ENCODE measurements at places on chromosomes 7 and 10.

DNA sequence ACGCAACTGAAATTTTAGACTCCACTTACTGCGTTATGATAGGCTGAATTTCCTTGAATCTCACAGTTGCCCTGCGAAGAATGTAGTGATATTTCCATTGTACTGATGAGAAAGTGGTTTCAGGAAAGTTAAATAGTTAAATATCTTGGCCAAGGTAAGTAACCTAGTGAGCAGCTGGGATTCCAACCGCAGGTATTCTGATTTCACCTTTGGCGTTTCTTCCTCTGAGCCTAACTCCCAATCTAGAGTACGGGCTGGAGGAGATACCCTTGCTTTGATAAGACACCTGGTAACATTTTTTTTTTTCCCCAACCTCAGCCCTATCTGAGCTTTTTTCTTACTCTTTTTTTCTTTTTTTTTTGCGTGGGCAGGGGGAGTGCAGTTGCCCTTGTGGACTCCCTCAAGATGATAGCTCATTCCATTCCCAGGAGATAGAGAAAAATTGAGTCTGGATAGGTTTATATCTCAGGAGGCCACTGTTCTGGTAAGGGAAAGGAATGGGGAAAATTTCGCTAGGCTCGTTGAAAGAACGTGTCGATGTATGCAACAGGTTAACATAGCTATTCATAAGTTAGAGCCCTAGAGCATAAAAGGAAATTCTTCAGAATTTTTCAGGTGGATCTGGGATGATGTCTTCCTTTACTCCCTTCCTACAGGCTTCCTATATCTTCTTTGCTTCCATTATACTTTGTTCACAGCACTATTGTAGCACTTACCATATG, 3.1 kb upstream of the TAS2R38 start:
- DNase-seq = no peak

DNA sequence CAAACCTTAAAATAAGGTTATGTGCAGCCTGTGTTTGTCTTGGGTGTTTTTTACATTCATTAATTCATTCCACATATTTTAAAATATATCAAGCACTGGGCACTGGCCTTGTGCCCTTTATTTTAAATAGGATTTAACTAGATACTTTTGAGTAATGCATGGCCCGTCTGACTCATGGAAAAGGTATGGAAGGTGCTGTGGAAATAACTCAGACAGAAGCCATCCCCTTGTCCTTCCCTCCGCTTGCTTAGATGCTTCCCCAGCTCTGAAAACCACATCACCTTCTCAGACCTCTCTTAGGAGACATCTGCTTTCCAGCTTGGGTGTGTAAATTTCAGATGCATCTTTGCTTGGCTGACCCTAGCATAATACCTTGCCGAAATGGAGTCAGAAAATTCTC, 30.5 kb downstream of the SLC18A2 start:
- DNase-seq = peak; percentile 2

- DNase-seq = no peak
Measured at GRCh38 chr7:135991906-135992305, 14.7 kb upstream of the MTPN start.

DNA sequence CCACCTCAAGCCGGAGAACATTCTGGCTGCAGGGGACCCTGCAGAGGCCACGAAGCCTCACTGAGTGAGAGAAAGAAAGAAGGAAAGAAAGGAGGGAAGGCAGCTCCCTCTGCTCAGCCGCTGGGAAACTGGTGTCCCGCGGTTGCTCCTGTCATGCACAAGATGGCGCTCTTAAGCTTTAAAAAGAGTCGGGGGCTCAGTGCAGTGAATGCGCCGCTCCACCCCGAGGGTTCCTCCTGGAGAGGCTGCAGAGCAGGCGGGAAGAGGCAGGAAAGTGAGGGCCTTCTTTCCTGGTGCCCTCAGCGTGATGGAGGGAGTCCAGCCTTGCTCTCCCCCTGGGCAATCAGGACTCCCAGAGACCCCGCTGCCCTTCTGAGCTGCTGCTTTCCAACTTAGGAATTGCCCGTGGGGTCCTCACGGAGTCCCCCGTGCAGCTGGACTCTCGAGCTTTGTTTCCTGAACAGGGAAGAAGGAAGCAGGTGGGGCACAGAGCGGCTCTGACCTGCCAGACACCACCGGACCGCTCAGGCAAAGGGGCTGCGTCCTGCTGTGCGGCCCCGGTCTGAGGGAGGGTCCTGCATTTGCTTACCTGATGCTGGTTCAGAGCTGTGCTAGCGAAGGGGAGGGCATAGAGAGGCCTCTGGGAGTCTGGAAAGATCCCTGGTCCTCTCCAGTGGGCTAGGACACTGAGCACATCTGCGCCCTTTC, 141.9 kb upstream of the MKI67 start:
- DNase-seq = no peak

GRCh38 chr10:31134311-31134952, 102.8 kb upstream of the ZNF438 start:
- peak; percentile 39 for DNase-seq

- no peak for DNase-seq
Measured at GRCh38 chr7:124452186-124452585, 313.4 kb downstream of the GPR37 start.

- no peak for DNase-seq
Measured at GRCh38 chr10:89534826-89535166, 598 bp downstream of the SLC16A12 start.

DNA sequence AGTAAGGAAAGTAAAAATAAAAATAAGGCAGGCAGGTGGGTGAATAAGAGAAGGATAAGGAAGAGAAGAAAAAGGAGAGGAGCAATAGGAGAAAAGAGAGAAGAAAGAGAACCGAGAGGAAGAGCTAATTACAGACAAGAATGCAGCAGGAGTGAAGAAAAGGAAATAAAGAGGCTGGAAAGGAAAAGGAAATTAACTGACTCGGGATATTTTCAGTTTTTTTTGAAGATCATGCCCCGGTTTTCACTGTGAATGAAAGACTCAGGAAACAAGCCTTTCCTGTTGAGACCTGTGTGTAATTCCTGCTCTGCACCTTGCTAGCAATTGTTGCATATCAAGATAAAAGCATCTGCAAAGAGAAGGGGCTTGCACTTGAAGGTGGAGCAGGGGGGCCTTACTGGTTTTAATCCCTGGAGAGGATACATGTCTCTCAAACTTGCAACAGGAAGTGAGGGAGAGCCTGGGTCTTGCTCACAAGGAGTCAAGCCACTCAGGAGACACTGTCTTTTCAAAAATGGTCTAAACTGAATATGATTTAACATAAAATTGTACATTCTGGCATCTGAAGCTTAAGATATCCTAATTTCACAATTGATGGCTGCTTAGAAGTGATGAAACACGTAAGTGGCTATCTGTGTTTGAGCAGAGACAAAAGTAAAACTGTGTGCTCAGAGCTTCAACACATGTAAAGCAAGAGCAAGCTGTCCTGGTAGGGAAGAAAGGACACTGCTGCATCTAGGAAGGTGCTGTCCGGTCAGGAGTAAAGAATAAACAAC, 157.6 kb downstream of the FAM107B start:
- no peak for DNase-seq

DNA sequence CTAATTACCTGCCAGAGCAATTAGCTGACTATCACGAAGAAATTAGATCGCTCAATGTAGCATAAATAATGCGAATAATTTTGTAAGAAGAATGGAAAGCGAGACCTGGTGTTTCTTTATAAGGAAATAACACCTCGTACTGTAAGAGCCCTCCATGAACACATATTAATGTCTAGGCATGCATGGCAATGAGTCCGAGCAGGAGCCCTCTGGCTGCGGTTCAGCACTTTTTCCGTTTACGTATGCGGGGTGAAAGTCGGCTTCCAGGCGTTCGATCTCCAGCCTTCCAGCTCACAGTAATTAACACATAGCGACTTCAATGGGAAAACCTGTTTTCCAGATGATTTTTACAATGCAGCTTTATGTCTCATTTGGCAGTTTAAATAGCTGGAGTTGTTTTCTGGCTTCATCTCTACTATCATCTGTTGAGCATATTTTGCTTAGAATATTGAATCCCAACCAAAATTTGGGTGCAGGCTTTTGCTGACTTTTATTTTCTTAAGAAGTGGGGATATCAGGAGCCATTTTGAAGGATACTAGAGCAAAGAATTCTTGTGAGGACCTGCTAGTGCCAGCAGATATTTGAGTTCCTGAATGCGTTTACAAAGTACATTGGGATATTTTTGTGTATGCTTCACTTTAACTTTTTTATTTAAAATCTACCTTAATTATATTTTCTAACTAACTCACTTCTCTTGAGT, 7.2 kb upstream of the SP8 start:
- DNase-seq = no peak

- no peak for DNase-seq
Measured at GRCh38 chr7:127858915-127859189, 172.4 kb downstream of the LRRC4 start.

DNA sequence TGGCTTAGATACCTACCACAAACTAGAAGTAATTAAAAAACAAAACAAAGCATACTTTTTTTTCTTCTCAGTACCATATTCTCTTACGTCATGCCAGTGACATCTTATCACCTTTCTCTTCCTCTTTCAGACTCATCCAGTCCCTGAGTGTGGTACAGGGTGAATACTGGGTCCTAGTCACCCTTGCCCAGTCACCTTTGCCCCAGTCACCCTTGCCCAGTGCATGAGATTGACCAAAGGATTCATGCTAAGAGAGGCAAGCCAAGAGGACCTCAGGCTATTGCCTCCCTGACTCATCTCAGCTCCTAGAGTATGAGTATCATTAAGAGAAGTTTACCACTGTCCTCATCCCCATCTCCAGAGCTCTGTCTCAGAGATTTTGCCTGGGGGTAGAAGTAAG, 10.0 kb upstream of the TSPAN12 start:
- no peak for DNase-seq

- DNase-seq = no peak
Measured at GRCh38 chr7:24767878-24768569, 10.8 kb upstream of the GSDME start.

DNA sequence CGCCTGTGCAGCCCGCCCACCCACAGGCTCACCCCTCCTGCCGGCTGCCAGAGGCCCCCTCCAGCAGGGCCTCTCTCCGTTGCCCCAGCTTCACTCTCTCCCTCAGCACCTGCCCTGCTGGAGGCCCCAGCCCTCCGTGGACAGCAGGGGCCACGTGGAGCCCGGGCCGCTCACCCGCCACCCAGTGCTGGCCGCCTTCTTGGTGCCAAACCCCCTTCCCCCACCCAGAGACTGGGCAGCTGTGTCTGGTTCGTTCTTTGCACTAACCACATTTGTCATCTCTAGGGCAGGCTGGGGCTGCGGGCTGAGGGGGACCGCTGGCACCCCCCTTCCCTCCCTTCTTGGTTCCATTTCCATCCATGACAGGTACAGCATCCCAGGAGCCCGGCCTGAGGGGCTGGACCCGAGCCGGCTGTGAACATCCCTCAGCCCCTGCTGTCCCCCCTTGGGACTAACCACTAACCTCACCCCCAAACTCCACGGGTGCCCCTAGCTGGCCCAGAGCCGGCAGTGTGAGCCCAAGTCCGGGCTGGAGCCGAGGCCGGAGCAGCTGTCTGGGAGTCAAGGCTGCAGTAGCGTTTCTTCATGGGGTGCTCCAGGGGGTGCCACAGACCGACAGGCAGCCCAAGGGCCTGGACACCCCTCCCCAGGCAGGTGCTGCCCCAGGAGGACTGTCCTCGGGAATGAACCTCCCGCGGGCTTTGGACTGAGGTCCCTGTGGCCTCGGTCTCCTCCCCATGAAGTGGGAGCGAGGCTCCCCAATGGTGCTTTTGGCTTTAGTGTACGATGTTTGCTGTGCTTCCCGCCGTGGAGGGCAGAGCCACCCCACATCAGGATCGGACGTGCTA, 25.5 kb upstream of the AMZ1 start:
- DNase-seq = no peak

DNA sequence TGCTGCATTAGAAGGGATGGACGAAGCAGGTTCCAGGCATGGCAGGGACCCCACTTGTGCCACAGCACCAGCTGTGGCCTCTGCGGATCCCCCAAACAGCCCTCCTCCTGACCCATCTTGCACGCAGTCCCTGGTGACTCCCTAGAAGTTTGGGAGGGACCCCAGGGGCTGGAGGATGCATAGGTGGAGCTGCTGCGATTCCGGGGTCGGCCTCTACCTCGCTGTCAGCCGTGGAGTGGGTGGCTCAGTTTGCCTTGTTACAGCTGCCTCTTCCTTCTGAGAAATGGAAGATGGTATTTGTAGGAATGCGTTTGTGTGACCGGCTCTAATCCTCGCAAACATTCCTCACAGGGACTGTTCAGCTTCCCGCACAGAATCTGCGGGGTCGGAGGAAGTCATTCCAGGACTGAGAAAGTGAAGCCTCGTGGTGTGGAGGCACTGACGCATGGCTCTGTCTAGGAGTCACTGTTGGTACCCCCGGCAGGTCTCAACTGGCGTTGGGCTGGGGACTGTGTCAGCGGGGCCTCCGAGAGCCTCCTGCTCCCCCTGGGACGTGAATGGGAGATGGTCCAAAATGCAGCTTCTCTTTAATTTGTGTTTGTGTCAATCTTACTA, 17.5 kb downstream of the PWWP2B start:
- no peak for DNase-seq

GRCh38 chr7:118079369-118079768, 104.6 kb upstream of the LSM8 start:
- no peak for DNase-seq

DNA sequence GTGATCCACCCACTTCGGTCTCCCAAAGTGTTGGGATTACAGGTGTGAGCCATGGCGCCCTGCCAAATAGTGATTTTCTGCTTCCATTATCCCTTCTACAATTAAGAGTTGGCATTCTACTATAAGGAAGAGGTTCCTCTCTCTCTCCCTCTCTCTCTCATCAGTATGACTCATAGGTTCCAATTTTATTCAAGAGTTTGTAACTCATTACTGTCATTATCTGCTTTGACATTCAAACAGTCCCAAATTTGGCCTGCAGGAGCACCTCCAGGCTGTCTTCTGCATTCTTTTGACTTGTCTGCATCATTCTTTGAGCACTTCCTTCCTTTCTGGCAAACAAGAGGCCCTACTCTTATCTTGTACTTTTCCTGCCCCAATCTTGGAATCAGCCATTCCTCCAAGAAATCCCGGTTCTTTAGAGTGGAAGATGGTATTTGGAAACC, 33.2 kb upstream of the CALU start:
- peak; percentile 51 for DNase-seq

GRCh38 chr7:104859754-104860426, 154.1 kb upstream of the KMT2E start:
- DNase-seq = no peak

DNA sequence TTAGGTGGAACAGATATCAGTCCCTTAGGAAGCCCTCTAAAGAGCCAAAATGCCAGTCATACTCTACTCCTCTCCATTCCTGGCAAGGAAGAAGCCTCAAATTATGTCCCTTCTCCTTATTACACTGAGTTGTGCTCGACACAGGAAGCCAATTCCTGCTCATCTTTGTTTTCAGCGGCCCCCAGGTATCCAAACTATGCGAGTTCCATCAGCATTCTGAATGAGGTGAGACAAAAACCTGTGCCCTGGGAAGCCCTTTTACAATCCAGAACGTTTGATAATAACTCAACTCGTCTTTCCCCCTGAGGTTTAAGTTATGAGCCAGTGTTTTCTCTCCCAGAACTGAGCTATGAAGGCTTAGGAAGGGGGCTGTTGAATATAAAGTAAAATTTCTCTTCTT, 580.5 kb downstream of the NXPH1 start:
- DNase-seq = no peak

GRCh38 chr7:100825751-100826513, 1.4 kb downstream of the EPHB4 start:
- peak; percentile 51 for DNase-seq
